ENCODE measurements at places on chromosomes 4 and X.

DNA sequence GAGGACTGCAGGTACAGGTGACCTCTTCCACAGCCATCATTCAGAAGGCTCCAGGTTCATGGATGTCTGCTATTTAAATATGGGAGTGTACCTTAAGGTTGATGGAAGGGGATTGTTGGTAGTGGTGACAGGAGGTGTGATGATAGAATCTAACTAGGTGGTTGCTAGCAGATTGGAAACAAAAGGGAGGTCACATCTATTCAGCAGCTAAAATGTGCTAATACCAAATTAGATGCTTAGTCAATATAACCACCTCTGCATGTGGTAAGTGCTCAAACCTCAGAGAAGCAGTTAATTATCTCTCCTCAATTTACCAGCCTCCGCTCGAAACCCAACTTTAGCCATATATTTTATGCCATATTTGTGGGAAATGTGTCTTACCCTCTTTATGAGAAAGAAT lies 98.7 kb upstream of the CCSER1 start:
- no peak for DNase-seq

DNA sequence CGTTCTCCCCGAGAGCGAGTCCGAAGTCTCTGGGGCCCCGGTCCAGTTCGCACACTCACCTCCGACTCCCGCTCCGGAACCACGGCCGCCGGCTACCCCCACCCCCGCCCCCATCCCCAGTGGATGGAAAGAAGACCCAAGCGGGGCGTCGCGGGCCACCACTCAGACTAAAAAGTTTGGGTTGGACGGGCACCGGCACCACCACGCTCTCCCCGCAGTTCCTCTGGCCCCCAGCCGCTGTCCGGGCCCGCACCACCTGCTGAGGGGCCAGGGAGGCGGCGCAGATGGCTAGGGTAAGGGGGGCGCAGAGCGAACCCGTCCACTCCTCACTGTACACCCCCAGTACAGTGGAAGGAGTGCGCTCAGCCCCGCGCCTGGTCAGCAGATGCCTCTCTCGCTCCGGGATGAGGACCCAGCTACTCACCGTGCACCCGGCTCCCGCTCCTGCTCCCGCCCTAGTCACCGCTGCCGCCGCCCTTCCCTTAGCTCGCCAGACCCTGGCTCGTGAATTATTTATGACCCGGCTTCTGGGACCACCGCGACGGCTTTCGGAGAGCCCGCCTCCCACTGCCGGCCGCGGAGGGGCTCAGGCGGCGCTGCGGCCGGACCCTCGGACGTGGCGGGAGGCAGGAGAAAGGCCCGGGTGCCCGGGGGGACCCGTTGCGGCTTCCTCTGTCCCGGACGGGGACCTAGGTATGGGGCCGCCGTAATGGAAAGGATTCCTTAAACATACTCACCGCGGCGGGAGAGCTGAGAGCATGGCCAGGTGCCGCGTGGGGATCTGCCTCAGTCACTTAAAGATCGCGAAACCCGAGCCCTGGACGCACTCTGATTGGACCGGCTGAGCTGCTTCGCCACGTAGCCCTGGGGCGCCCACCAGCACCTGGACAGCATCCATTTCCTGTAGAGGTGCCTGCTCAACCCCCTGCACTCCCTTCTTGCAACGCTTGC lies at the start of gene PROM1:
PROM1 (minus strand) TSS at position 783 of the 951 bp plus-strand sequence. CDS start 8,117 bp downstream, outside the sequence.
- DNase-seq, result no peak

DNA sequence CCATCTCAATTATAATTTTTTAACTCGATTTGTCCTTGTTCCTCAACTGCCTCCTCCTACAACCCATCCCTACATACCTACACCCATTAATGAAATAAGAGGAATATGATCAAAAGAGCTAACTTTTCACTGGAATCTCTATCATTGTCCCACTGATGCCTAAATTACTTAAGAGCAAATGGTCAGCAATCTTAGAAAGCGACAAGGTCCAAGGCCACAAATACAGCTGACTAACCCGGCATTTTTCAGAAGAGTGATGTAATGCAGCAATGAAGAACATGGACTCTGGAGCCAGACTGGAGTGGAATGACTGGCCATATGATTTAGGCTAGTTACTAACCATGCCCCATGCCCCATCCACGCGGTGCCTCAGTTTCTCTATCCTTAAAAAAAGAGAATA lies 56.2 kb downstream of the PPA2 start:
- no peak for DNase-seq

DNA sequence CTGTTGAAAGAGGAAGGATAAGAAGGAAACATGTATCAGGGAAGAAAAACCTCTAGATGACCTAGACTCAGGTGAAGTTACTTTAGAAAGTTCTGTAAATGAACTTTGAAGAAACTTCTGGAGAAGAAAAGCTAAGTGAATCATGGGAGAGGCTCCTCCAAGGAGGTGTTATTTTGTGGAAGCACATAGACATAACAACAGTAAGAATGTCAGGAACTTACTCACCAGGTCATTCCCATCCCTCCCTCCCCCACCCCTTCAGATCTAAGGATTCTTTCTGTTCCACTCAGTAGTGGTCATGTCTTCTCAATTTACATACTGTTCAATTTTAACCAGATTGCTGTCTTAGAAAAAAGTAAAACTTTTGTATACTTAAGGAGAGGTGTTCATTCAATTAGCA lies 310.5 kb upstream of the DDX53 start:
- DNase-seq, result no peak

DNA sequence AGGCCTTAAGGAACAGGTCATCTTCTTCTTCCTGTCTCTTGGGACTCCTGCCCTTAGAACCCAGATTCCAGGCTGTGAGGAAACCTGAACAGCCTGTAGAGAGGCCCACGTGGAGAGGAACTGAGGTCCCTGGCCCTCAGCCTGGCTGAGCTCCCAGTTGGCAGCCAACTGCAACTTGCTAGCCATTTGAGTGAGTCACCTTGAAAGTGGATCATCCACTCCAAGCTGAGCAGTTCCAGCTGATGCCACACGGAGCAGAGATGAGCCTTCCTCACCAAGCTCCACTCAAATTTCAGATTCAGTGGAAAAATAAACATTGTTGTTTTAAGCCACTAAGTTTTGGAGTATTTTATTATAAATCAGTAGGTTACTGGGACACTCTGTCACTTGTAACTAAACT lies 392.5 kb downstream of the BCOR start:
- no peak for DNase-seq
